Activated gamma-delta T cell treated with anti-CD3 and anti-CD28 coated beads, Interleukin-2, amount 50 U/mL, for 16 hours (primary cell): ENCODE measurements at places on chromosomes 7 and 10.

- no peak for DNase-seq
Measured at GRCh38 chr7:2504889-2505375, 14.6 kb upstream of the LFNG start.

GRCh38 chr10:88896994-88897853 lies 17.2 kb downstream of the STAMBPL1 start:
- no peak for DNase-seq

DNA sequence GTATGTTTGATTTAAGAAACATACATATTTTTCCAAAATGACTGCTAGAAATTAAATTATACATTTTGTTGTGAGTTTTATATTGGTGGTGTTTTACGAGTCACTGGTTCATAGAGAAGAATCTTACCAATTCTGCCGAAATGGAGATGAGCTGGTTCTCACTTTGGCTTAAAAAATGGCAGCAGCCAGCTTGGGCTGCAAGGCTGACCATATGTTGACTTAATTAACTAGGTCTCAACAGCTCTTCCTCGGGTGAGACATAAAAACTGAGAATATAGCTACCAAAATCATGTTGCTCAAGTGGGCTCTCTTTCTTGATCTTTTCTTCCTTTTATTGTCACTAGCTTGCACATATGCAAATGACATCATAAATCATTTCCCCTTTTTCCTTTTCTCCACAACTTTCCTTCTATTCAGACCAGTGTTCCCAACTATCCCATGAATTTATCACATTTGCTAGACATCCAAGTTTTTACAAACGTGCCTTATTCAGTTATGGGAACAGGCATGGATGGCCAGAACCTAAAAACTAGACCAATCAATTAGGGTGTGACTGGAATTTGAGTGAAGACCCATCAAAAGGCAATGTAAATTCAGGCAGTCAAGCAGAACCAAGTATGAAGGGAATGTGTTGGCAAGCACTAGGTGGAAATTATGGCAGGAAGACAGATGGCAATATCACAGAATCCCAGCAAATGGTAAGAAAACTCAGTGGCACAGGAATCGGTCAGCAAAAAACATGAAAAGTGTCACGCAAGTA lies 6.4 kb upstream of the TSPAN12 start:
- no peak for DNase-seq

DNA sequence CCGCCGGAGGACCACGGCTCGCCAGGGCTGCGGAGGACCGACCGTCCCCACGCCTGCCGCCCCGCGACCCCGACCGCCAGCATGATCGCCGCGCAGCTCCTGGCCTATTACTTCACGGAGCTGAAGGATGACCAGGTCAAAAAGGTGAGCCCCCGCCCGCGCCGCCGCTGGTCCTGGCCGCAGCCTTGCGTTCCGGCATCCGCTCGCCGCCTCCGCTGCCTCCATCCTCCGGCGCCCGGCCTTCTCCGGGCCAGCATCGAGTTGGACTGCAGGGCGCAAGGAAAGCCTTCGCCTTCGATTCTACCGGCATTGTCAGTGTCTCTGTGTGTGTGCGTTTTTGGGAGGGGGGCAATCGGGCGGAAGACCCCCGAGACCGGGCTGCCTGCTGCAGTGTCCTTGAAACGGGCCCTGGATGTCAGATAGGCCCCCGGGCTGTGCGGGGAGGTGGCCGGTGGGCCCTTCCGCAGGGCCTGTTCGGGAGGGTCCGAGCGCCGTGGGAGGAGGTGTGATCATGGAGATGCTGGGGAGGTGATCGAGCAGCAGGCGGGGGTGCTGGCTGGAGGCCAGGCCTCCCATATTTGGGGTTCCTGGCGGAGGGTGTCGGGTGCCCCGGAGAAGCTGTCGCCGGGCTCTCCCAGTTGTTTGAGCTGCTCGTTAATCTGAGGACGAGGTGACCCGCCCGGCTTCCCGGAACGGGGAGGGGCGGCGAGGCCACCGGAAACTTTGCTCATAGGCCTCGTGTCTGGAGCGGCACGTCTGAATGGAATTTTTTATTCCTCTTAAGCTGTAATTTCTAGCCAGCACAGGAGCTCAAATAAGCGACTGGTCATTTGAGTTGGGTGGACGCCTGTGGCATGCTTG lies 40.8 kb downstream of the HK1 start:
- peak; percentile 61 for DNase-seq

- DNase-seq: no peak
Measured at GRCh38 chr10:8042721-8043568, 11.5 kb upstream of the GATA3 start.

GRCh38 chr7:120775755-120776154 lies 82.2 kb downstream of the TSPAN12 start:
- no peak for DNase-seq

DNA sequence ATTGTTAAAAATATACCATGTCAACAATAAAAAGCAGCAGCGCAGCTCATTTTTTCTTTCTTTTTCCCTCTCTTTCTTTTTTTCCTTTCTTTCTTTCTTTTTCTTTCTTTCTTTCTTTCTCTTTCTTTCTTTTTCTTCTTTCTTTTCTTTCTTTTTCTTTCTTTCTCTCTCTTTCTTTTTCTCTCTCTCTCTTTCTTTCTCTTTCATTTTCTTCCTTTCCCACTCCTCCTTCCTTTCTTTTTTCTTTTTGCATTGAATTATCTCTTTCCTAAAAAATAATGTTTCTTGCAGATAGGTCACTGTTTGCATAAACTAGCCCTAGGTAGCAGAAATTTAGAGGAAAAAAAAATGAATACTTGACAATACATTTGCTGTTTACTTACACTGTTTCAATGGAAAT lies 755.1 kb upstream of the COBL start:
- no peak for DNase-seq

- no peak for DNase-seq
Measured at GRCh38 chr7:76300166-76300731, 2.2 kb upstream of the HSPB1 start.

GRCh38 chr10:21199501-21199900 lies 302.4 kb upstream of the NEBL start:
- no peak for DNase-seq

GRCh38 chr10:15052121-15052520 lies 8.4 kb downstream of the OLAH start:
- DNase-seq: no peak

GRCh38 chr10:75772153-75772887 lies 340.9 kb downstream of the LRMDA start:
- DNase-seq: no peak

GRCh38 chr10:24869354-24870015 lies 82.9 kb downstream of the PRTFDC1 start:
- DNase-seq: no peak

DNA sequence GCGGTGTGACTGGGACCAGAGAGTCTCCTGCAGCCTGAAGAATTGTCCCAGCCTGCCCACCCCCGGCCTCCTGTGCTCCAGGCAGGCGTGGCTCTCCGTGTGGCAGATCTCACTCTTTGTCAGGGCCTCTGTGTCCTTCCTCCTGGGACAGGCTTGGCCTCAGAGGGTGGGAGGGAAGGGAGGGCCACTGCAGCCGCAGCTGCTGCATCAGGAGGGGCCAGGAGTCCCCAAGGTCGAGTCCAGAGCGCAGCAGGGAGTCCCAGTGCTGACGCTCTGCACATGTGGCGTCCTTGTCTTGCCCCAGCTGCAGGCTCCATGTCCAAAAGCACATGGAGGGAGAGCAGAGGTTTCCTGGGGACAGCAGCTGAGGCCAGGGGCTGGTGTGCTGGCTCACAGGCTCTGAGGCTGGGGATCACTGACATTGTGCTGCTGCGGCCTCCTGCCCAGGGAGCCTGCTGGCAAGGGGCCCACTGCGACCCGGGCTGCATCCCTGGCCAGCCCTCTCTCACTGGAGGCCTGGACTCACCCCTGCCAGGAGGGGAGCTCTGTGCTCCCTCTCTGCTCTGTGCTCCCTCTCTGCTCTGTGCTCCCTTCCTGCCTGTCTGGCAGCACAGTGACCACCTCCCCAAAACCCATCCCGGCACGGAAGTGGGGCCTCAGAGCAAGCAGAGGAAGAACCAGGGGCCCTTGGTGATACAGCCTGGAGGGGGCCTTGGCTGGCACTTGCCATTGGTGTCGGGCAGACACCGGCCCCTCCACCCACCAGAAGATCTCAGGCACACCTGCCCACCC lies 114.6 kb upstream of the RET start:
- no peak for DNase-seq

- DNase-seq: no peak
Measured at GRCh38 chr7:151774951-151775350, 102.0 kb downstream of the PRKAG2 start.

DNA sequence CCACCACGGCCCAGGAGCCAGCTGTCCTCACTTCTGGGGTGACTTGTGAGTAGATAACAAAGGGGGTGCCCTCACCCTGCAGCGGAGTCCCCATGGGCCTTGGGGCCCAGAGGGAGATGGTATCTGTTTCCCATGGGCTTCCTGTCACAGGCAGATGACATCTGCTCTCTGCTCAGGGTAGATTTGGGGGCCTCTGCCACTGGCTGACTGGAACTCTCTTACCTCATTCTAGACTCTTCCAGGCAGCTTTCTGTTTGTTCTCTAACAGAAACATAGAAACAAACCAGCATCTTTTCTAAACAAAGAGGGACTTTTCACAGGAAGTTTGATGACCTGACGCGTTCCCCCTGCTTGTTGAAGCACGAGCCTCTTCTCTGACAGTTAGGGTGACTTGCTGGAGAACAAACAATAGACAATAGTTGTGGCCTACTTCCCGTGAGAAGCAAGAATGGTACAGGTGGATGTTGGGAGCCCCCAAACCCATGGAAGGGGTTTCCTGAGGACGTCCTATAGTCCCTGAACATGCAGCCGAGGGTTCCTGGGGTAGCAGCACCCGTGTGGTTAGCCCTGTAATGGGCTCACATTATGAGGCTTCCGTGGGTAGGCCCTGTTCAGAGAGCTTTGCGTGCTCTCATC lies 61.6 kb downstream of the GRK5 start:
- DNase-seq: peak; percentile 55

DNA sequence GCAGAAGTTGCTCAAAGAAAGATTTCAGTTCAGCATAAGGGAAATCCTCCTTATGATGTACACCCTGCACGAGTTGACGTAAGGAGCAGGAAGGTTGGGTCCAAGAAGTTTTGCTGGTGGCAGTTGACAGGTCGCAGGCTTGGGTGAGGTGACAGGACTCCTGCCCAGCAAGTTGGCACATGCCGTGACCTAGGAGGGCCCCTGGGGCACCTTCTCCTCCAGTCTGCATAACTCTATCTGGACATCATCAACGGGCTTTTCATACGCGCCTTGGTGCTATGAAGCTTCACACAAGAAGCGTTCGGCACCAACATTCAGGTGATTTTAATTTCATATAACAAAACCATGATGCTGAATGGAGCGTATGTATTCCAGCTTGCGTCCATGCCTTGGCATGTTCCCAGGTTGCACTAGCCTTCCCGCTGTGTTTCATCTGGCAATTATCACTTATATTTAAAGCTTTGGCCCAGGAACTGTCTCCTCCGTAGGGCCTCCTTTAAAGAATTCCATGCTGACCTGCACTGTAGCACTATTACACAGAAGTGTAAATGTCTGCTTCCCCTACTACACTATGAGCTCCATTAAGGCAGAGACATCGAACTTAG lies 651.6 kb upstream of the FOXK1 start:
- no peak for DNase-seq

- no peak for DNase-seq
Measured at GRCh38 chr7:98869027-98869596, 702 bp downstream of the TMEM130 start.

DNA sequence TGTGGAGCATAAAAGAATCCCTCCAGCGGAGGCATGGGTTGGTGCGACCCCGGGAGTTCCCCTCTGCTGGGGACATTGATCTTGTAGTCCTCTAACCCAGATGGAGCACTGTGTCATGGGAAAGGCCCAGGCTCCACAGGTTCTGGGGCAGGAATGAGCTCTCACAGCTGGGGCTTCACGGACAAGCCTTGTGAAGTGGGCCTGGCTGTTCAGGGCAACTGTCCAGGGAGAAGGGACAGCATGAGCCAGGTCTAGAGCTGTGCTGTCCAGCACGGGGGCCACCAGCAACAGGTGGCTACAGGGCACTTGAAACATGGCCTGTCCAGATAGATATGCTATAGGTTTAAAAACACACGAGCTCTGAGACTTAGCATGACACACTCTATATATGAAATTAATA lies 11.4 kb downstream of the GPR26 start:
- no peak for DNase-seq

GRCh38 chr7:129665013-129665401 lies 53.5 kb downstream of the NRF1 start:
- DNase-seq: no peak

DNA sequence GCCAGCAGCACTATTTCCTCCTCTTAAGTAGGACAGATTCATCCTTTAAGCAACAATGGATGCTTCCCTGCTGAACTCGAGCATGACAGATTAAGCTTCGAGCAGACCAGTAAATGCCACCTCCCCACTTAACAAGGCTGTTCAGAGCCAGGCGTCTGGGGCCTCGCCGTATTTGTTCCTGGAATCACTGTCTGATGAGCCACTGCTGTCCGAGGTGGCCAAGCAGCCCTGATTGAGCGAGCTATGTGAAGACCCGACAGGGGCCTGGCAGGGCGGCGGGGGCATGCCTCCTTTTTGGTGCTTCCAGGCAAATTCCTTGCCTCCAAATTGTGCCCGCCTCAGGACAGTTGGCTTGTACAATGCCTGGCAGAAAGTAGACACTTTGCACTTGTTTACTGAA lies 862.6 kb downstream of the NRG3 start:
- no peak for DNase-seq

DNA sequence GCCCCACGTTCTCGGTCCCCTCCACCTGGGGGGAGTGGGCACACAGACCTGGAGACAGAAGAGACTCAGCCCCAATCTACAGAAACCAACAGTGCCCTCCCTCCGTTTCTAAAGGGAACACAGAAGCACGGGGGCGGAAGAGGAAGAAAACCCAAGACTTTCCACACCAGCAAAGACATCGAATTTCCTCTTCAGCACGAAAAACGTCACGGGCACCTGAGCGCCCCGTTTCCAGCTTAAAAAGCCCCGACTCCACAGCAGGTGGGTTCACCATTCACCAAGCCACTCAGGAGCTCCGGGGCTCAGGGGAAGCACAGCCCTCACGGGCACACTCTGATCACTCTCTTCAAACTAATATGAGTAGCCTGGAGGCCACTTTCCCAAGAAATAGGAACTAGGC lies 19.6 kb downstream of the NUDT1 start:
- no peak for DNase-seq
